ENCODE measurements at places on chromosomes 7 and 10.

GRCh38 chr7:81761031-81761430 is 8.8 kb downstream of the HGF start:
- no peak for DNase-seq

GRCh38 chr10:102785818-102786217 is 42.1 kb downstream of the WBP1L start:
- no peak for DNase-seq

- no peak for DNase-seq
Measured at GRCh38 chr10:19169684-19170083, 121.1 kb downstream of the MALRD1 start.

- no peak for DNase-seq
Measured at GRCh38 chr10:127148066-127148932, 48.1 kb downstream of the INSYN2A start.

DNA sequence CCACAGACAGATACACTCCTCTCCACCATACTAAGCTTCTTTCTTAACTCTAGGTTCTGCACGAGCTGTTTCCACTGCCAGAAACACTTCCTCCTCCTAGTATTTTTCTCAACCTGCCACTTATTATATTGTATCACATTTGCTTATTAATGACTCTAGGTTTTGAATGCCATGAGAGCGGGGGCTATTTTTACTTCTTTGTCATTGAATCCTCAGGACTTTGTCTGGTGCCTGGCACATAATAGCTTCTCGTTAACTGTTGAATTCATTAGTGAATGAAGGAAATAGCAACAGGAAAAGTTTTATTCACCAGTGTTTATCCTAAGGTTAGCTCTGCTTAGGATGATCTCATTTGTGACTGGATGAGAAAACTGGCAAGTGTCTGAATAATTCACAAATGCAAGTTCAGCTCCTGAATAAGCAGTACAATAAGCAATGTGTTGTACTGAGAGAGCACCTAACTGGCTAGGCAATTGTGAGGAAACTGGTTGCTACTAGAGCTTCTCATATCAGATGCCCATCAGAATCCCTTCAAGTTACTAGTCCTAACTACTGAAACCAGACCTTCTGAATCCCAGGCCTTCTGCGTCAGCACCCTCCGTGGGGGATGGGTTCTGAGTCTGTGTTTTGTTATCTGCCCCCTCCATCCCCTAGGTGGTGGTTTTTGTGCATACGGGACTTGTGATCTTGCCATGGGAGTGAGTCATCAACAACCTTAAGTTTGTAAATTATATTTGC is 92.7 kb downstream of the LSMEM1 start:
- no peak for DNase-seq

DNA sequence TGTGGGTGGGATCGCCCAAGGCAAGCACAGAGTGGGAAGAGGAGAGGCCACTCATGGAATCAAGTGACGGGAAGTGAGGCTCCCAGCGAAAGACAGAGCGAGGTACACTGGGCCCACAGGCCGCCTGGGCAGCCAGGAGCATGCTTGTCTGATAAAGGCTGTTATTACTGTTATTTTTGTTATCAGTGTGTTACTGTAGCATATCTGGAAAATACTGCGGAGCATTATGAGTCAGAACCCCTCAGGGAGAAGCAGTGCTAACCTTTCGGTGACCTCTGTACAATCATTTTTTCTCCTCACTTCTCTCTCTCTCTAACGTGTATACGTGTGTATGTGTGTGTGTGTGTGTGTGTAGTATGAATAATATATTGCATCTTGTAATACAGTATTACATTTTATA is 3.8 kb upstream of the TCERG1L start:
- DNase-seq = no peak

DNA sequence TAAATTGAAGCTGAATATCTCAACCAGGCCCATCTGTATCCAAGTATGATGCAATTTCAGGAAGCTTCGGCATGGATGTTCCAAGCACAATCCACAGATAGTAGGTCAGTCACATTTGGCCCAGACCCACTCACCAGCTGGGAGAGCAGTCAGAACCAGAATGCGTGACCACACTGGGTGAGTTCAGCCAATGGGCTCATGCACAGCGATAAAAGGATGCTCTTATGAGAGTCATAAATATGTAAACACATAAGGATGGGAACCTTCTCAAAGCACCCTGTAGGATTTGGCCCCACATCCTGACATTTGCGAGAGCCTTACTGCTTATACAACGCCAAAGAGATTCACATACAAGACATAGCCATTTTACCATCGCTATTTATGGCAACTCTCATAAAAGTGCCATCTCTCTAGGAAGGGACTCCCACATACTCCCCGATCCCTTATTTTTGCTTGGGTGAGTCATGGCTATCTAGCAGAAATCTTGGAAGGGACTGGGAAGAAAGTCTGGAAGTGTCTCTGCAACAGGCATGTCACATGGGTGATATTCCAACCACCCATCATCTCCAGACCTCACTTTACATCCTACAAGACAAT is 3.0 kb downstream of the AFAP1L2 start:
- DNase-seq = no peak

GRCh38 chr10:110009736-110010475 is 2.1 kb downstream of the ADD3 start:
- peak; percentile 9 for DNase-seq

DNA sequence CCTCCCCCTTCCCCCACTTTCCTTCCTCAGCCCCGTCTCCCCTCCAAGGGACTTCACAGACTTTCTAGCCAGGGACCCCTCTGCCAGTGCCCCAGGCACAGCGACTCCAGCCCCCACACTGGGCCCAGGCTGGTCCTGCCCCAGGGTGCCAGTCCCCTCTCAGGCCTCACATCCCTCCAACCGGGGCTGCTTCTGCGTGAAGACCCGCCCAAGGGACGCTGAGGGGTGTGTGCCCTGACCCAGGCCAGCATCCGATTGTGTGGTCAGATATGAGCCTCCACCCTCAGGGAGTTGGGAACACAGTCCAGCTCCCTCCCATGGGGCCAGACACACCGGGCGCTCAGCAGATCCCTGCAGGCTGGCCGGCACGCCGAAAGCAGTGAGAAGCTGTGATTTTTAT is 97.0 kb downstream of the MICALL2 start:
- no peak for DNase-seq

DNA sequence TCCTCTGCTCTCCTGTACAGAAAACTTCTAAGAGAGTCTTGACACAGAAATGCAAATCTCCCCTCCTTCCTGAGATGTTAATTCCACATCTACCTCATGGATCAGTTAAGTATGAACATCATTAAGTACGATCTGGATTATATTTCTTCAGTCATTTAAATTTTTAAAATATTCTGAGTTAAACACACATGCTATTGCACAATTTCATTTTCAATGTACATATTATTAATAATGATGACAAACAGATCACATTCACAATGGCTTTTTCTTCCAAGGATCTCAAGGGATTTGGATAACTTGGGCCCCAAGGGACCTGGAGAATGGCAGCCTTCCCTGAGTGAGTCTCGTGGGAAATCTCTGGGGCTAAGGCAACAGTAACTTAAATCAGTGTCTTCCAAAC is 16.2 kb downstream of the BEND7 start:
- DNase-seq = no peak

- DNase-seq = no peak
Measured at GRCh38 chr7:98283127-98283886, 1.8 kb downstream of the BRI3 start.

GRCh38 chr7:106101726-106102125 is 10.4 kb downstream of the SYPL1 start:
- no peak for DNase-seq

DNA sequence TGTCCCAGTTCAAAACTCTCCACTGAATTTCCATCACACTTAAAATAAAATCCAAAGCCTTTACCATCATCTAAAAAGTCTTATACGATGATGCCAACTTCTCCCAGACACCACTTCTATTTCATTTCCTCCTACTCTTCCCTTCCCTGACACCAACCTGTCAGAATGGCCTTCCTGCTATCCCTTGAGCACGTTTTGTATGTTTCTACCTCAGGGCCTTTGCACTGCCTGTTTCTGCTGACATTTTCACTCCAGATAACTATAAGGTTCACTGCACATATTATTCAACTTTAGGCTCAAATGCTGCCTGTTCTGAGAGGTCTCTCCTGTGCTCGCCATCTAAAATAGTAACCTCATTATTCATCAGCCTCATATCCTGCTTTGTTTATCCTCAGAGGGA is 269.6 kb downstream of the HTR7 start:
- no peak for DNase-seq

GRCh38 chr7:4260867-4261600 is 421.1 kb upstream of the FOXK1 start:
- DNase-seq = no peak

GRCh38 chr7:46606761-46607160 is 685.7 kb upstream of the IGFBP3 start:
- no peak for DNase-seq

DNA sequence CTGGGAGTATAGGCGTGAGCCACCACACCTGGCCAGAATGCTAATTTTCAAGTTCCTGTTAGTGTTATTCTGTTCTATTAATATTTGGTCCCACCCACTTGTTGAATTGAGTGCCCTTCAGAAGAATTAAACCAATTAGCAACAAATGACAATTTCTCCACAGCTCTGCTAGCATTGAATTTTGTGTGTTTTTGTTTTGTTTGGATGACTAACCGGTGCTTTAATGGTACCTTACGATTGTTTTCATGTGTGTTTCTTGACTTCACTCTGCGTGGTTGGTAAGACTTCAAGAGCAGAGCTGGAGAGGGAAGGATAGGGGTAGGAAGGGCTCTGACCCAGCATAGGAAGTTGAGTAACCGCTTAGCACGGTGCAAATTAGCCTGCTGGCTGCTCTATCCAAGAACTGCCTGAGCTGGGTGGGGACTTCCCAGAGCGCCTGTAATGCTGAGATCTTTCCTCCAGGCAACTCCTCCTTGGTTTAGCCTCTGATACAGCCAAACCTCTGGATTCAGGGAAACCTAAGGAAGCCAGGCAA is 4.6 kb downstream of the ARPC1B start:
- DNase-seq = no peak

- no peak for DNase-seq
Measured at GRCh38 chr10:102285133-102285532, 39.8 kb downstream of the GBF1 start.

DNA sequence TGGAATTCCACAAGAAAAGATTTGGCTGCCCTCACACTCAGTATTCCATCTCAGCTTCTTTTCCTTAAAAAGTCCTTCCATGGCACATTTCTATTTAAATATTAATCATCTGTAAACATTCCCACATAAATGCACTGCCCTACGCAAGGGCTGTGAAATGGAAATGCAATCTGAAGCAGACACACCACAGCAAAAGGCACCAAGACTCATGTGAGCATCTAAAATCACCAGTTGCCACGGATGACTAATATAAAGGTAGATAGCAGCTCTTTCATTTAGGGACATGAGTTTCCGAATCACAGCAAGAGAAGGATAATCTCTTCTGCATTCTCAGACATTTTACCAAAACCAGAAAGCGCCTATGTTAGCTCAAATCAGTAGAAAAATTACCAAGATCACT is 31.6 kb downstream of the COA1 start:
- no peak for DNase-seq

GRCh38 chr10:118282670-118283069 is 59.5 kb downstream of the FAM204A start:
- DNase-seq = no peak

- DNase-seq = no peak
Measured at GRCh38 chr10:33917069-33917780, 582.8 kb upstream of the NRP1 start.

GRCh38 chr10:113138937-113139585 is 189.0 kb downstream of the TCF7L2 start:
- no peak for DNase-seq

DNA sequence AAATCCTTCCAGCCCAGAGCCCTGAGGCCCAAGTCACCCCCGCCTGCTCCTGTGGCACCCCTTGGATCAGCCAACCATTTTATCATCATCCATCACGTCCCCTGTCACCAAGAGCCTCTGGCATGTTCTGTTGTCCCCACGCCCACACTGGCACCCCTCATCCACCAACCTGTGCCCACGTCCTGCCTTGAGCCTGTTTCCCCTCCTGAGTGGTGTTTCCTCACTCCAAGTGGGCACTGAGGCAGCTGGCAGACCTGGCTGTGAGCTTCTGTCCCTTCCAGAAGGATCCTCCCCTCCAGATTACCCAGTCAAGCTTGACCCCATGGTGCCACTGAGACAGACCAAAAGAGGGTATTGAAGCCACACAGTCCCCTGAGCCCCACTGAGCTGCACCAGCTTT is 71.4 kb upstream of the ANTXRL start:
- no peak for DNase-seq

DNA sequence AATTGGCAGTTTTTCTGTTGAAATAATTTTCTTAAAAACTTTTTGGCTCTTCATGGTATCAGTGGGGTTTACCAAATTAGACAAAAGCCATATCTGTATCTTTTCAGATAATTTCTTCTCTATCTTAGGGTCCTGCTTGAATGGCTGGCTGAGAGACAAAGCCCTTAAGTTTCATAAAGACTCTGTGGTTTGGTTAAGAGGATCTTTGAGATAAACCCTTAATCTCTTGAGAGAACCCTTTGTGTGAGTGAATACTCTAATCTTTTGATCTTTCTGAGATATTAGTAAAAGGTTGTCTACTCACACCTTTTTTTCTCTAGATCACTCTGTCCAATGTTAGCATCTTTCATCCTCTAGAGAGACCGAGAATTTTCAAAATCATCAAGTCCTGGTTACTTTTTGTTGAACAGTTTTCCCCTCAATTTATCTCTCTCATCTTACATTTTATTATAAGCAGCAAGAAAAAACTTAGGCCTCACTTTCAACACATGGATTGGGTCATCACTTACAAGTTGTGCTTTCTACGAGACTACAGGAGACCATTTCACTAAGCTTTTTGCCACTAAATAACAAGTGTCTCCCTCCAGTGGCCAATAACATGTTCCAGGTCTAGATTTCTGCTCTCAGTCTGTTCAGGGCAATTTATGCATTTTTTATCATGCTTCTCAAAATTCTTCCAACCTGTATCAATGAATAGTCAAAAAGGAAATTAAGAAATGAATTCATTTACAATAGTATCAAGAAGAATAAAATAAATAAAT is 28.4 kb downstream of the DNAJC9 start:
- no peak for DNase-seq

DNA sequence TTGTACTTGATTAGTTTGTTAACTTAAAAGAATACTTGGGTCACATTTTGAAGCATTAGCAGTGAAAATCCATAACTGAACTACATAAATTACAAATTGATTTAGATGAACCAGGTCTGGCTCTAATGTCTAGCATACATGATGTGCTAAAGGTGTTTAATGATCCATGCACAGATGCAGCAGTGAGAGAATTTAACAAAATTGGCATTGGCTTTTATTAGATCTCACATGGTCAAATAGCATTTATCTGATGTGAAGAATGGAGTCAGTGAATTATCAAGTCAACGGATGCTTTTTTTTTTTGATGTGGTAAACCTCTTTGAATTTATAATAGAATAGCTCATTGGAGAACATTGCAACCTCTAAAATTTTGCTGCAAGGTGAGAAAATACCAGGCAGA is 293.0 kb upstream of the POT1 start:
- no peak for DNase-seq

- no peak for DNase-seq
Measured at GRCh38 chr7:107742678-107743566, 1.0 kb upstream of the CBLL1 start.

Data from stimulated activated CD8-positive, alpha-beta memory T cell treated with anti-CD3 and anti-CD28 coated beads, Interleukin-15, amount 100 ng/mL, for 48 hours (primary cell).